GM04503 (cell line): ENCODE measurements at places on chromosomes 2 and 18.

GRCh38 chr2:38013158-38013752, 62.7 kb downstream of the CYP1B1 start:
- DNase-seq: peak; percentile 24

DNA sequence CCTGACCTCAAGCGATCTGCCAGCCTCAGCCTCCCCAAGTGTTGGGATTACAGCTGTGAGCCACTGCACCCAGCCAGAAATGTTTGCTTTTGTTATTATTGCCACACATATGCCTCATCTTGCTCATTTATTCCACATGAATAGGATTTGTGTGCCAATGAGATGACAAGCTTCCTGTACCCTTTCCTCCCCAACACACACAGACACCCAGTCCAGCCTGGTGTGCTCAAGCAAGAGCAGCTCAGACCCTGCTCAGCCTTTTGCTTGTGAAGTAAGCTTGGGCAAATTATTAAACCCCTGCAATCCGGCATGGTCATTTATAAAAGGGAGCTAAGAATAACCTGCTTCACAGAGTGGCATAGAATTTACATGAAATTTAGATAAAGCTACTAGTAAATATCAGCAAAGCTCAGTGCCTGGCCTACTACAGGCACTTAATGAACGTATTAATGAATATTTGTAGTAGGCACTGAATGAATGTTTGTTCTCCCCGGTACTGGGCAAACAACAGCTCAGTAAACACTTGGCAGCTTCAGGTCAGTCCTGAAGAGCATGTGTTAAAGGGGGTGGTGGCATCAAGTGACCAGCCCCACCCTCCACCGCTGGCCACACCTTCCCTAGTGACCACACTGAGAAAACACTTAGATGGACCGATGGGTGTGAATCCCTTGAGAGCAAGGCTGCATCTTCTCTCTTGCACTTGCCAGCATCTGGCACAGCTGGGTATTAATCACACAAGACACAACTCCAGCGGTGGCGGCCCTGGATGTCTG, 280.2 kb downstream of the SRBD1 start:
- DNase-seq: peak; percentile 31

- DNase-seq: no peak
These were observed 63.1 kb downstream of the ITGA4 start for GRCh38 chr2:181520253-181520652.

GRCh38 chr2:195304310-195304709, 352.7 kb upstream of the SLC39A10 start:
- DNase-seq: no peak

- no peak for DNase-seq
These were observed 137.8 kb upstream of the RND3 start for GRCh38 chr2:150625303-150625702.

DNA sequence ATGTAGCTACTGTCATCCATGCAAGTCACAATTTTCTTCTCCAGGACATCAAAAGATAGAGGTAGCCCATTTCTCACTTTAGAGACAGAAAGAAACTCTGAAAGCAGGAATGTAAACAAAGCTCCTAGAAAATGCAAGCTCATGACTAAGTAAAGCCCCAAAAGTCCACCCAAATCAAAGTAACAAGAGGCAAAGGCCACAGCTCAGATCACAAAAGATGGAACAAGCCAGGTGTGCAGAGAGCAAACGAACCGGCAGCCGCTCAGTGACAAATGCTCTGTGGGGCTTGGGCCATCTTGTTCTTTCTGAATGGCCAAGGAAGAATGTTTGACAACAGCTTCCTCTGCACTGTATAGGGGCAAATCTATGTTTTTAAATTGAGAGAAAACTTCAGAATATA, 201.0 kb downstream of the CYRIA start:
- no peak for DNase-seq
